ENCODE measurements at places on chromosomes 6 and 20.

DNA sequence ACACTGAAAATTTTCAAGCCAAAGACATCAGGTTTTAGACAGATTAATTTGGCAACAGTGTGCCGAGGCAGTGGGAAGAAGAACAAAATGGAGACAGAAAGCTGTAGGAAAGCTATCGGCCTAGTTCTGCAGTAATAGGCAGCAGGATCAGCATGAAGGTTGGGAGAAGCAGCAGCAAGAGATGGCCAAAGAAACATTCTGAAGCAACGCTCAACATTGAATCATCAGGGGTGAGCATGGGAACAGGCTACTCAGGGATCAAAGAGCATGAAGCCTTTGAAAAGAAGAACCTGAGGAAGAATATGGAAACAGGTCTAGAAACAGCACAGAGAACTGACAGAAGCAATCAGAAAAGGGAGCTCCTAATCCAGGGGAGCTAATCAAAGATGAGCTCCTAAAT, 7.1 kb upstream of the DST start:
- no peak for DNase-seq

GRCh38 chr20:49496553-49497397, 14.3 kb upstream of the KCNB1 start:
- no peak for DNase-seq

DNA sequence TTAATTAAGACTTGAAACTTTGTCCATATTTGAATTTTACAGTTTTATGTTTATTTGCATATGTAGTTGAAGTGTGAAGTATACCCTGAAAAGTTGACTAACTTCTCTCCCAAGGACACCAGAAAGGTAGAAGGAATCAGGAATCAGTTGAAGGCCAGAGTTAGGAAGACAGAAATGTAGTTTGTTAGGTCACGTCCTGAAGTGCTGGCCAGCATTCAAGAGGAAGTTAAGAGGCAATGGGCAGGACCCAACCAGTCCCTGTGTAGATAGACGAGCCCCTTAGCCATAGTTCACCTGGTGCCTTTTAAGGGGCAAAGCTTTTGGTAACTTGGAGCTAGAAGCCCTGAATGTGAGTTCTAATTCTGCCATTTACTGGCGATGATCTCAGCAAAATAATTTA, 250.4 kb upstream of the KCNQ5 start:
- no peak for DNase-seq

DNA sequence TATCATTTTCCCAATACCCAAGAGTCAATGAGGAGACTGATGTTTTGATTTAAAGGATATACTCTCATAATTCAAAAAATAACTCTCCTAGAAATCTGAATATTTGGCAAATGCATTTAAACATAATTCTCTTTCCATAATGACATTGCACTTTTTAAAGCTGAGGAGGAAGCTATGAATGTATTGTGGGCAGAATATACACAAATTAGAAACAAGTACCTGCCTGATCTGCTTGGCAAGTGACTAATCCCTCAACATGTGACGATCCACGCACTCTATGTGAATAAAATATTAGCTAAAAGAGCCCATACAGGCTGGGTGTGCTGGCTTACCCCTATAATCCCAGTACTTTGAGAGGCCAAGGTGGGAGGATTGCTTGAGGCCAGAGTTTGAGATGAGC, 88.3 kb upstream of the CCDC28A start:
- DNase-seq, result no peak

GRCh38 chr6:48412656-48413055, 301.7 kb upstream of the PTCHD4 start:
- no peak for DNase-seq

- peak; percentile 78 for DNase-seq
Observed at GRCh38 chr20:32484225-32484957, 100.7 kb downstream of the NOL4L start.

GRCh38 chr20:56827763-56828162, 198.7 kb downstream of the TFAP2C start:
- no peak for DNase-seq

GRCh38 chr6:168741942-168742782, 301.2 kb downstream of the SMOC2 start:
- DNase-seq, result no peak
